Cardiac muscle cell (in vitro differentiated cells and primary cell): ENCODE measurements at places on chromosomes 4 and X.

DNA sequence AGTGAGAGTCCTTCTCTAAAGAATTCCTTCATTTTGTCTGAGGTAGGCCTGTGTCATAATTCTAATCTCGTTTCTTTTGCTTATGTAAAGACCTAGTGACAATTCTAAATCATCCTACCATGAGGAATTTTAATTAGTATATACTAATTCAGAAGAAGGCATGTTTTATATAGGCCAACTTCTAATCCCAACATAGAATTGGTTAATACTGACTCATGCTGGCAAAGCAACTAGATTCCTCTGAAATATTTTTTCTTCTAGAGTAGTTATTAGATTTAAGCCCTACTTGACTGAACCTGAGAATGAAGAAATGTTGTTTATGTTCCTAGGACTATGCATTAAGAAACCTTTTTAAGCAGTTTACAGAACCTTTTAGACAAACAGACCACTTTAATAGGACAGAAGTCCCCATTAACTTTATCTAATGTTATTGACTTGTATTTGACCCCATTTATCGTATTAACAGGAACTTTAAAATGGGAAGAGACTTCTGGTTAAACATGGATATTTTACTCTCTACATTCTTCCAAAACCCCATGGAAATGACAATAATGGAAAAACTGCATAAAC lies 56.1 kb upstream of the EIF1AX start:
- no peak for DNase-seq

- DNase-seq, result no peak
Observed at GRCh38 chr4:26191353-26191752, 129.5 kb upstream of the RBPJ start.

DNA sequence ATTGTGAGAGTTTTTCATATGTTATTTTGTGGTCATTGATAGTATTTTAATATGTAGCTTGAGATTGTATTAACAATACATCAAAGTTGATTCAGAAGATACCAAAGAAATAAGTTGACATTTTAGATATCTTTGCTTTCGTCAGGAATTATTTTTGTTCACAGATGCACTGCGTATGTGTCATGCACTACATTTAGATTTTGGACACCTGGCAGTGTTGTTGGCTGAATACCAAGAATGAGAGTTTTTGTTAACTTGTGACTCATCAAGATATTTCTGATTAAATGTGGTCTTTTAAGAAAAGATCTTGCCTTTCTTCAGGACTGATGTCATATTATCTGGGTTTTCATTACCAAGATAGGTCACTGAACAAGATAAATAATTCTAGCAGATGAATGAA lies 633.4 kb downstream of the CENPC start:
- DNase-seq, result peak; percentile 27

GRCh38 chrX:73668779-73669178 lies 105.8 kb downstream of the CHIC1 start:
- no peak for DNase-seq

DNA sequence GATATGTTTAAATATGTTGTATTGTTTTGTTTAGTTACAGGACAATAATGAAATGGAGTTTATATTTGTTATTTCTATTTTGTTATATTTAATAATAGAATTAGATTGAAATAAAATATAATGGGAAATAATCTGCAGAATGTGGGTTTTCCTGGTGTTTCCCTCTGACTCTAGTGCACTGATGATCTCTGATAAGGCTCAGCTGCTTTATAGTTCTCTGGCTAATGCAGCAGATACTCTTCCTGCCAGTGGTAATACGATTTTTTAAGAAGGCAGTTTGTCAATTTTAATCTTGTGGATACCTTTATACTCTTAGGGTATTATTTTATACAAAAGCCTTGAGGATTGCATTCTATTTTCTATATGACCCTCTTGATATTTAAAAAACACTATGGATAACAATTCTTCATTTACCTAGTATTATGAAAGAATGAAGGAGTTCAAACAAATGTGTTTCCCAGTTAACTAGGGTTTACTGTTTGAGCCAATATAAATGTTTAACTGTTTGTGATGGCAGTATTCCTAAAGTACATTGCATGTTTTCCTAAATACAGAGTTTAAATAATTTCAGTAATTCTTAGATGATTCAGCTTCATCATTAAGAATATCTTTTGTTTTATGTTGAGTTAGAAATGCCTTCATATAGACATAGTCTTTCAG lies 26.9 kb downstream of the NUDT6 start:
- DNase-seq, result no peak

DNA sequence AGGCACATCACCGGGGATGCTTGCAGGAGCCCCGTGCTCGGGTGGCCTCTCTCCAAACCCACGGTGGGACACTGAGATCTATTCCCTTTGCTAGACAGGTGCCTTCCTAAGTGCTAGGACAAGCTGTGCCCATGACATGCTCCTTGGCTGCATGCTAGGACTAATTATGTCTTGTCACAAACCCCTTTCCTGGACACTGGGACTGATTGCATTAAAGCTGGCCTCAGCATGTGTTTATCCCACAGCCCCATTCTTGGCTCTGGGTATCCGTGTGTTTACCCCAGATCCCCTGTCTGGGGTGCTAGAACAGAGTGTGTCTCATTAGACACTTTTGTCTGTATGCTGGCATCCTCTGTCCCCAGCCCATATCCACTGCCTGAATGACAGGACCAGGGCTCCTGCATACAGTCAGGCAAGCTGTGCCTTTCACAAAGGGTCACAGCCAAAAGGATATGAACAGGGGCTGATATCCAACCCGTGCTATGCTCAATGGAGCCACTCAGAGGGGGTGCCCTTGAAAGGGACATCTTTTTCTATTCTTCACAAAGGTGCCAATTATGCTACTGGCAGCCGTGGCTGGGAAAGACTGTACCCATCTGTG lies 9.2 kb upstream of the IQSEC2 start:
- DNase-seq, result no peak

GRCh38 chr4:178255172-178255571 lies 812.9 kb upstream of the AGA start:
- DNase-seq, result no peak

DNA sequence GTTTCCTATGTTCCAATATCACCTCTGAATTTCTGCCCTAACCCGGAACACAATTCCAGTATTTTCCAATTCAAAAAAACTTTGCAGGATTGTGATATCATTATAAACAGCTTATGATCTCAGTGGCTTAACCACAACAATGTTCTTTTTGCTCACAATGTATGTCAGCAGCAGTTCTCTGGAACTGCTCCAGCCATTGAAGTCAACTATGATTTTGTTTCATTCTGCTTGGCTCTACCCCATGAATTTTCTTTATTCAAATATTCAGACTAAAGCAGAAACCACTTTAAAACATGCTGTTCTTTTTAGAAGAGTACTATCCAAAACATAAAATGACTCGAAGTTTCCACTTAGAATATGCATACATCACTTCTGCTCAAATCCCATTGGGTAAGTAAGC lies 1611.1 kb downstream of the ARAP2 start:
- no peak for DNase-seq

GRCh38 chr4:137451172-137451825 lies 81.0 kb downstream of the PCDH18 start:
- DNase-seq, result no peak

- no peak for DNase-seq
Observed at GRCh38 chrX:140389331-140389730, 115.5 kb downstream of the SOX3 start.

- DNase-seq, result peak; percentile 67
Observed at GRCh38 chr4:154807042-154807630, 26.1 kb downstream of the RBM46 start.

DNA sequence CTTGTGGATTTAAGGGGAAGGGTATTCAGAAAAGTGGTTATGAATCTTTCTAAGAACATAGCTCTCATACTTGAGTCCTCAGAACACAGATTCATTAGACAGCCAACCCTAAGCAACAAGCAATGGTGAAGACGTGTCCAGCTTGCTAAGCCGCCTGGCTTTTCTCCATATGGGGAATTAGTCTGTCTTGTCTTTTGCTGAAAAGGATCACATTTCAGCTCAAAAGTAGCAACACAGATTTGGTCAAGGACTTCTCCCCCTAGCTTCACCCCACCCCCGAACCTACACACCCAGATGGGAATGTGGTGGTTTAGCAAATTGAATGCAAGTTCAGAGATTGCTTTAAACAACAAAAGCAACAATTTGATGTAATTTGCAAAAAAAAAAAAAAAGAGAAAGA lies 103.3 kb upstream of the RASGEF1B start:
- peak; percentile 15 for DNase-seq

DNA sequence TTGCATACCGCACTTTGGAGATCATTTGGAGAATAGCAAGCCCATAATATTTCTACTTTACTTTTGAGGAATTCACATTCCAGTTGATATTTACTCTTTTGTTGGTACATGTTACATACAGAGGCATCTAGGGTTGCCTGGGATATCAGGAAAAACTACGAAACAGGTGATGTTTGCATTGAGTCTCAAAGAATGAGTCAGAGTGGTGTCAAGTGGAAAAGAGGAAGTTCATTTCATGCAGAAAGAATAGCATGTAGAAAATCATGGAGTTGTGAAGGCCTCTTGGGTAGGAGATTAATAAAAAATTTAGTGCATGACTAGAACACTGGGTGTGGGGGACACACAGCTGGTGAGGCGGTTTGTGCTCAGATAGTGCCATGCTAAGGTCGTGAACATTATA lies 33.5 kb upstream of the ELOVL6 start:
- no peak for DNase-seq

GRCh38 chr4:68717999-68718398 lies 47.5 kb upstream of the UGT2B15 start:
- DNase-seq, result no peak

- peak; percentile 66 for DNase-seq
Observed at GRCh38 chr4:120922381-120923206, at the start of gene PRDM5. Gene PRDM5 (minus strand): TSS chr4:120922726. CDS start chr4:120922608, 118 bp downstream.

GRCh38 chr4:121183361-121183760 lies 19.2 kb upstream of the TNIP3 start:
- DNase-seq, result no peak

GRCh38 chr4:131091896-131092295 lies 1995.9 kb downstream of the C4orf33 start:
- DNase-seq, result peak; percentile 52

DNA sequence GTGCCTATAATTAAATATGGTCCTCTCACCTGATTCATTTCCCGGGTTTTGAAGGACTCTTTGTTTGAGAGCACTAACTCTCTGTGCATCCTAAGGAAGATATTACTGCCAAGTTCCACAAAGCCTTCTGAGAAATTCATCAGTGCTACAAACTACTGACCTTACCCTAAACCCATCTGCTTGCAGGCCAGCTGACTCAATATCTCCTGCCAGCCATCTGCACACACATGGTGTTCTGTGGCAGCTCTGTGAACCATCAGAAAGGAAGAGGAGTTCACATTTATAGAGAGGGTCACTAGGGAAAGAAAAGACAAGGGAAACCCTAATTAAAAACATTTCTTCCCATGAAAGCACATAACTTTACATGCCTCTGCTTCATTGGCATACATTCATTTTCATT lies 156.7 kb downstream of the ATP10D start:
- DNase-seq, result no peak
